Neural crest cell (in vitro differentiated cells): ENCODE measurements at places on chromosomes 5 and 9. TPM values are rescaled to one million over a fixed set of nuclear protein-coding genes. Genes with fewer than 3 reads are reported as not detected.

The ZNF366 gene
- total RNA-seq = not detected in 2 replicates

The SCGB3A1 gene
- total RNA-seq = not detected in 2 replicates

The PLK2 gene
- 15.0 and 25.0 TPM in 2 replicates for total RNA-seq

The PPIC gene
- 0.93 and 1.7 TPM in 2 replicates for total RNA-seq

The PCDHA12 gene
- 5.5 and 6.6 TPM in 2 replicates for total RNA-seq

The C7 gene
- 0.33 TPM in 1 of 2 replicates, not detected in the other for total RNA-seq

The SLC36A3 gene
- not detected in 2 replicates for total RNA-seq

The PCDHGB7 gene
- total RNA-seq = 6.5 and 7.0 TPM in 2 replicates

- DNase-seq = peak; percentile 57
- H3K4me1 ChIP-seq = no peaks in the 10 kb centered on the region
- no peaks in the 10 kb centered on the region for H3K36me3 ChIP-seq
Observed at GRCh38 chr5:152246401-152246800, 158.7 kb downstream of the NMUR2 start.

GRCh38 chr5:5512543-5512942 lies 90.1 kb downstream of the ICE1 start:
- H3K4me3 ChIP-seq = no peak overlapping the region
- H3K27me3 ChIP-seq = peaks cover 2% of the 10 kb centered on the region
- no peak for DNase-seq
- peaks cover 3% of the 10 kb centered on the region for H3K36me3 ChIP-seq

- H3K27me3 ChIP-seq = peaks cover 13% of the 10 kb centered on the region
- no peak overlapping the region for H3K27ac ChIP-seq
- peaks cover 4% of the 10 kb centered on the region for H3K36me3 ChIP-seq
- peak overlapping the region; percentile 91 for H3K4me3 ChIP-seq
- peaks cover 49% of the 10 kb centered on the region for H3K4me1 ChIP-seq
Observed at GRCh38 chr9:95506428-95506677, 10.4 kb downstream of the PTCH1 start.

DNA sequence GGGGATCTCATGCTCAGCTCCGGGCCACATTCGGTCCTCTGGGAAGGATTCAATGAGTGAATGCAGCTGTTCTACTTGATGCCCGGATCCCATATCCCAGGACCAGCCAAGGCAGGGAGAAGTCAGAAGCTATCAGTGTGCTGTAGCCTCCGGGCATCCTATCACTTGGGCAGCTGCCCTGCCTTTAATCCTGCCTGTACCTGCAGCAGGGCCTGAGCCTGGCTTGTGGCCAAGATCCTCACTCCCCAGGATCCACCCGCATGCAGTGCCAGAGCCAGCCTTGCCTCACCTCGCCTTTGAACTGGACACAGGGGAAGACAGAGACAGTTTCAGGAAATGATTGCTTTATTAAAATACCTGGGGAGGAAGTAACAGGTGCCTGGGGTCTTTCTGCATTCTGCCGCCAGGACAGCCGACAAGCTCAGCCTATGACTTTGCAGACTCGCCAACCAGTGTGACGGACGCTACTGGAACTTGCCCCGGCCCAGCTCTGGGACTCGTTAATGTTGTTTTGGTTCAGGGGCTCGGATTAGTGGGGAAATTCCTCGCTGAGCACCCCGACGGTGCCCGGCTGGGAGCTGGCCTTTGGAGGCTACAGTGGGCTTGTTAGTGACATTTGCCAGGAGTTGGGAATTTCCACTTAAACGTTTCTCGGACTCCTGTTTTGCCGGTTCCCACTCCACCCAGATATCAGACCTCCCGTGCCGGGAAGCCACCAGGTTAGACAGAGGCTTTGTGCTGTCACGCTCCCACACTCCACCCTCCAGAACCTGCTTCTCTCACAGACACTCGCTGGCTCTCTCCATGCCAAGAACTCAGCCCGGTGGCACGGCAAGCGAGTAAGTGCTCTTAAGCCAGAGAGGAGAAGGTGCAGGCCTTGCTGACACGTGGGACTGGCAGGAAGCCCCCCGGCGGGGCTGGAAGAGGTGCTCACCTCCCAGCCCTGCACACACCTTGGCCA lies 721 bp downstream of the PTGES start:
- DNase-seq = no peak
- no peak overlapping the region for H3K27ac ChIP-seq
- H3K4me3 ChIP-seq = no peak overlapping the region
- H3K36me3 ChIP-seq = no peaks in the 10 kb centered on the region
- no peaks in the 10 kb centered on the region for H3K27me3 ChIP-seq
- peaks cover 16% of the 10 kb centered on the region for H3K4me1 ChIP-seq

- H3K27ac ChIP-seq = no peak overlapping the region
- DNase-seq = no peak
- H3K4me1 ChIP-seq = no peaks in the 10 kb centered on the region
- no peaks in the 10 kb centered on the region for H3K36me3 ChIP-seq
- H3K4me3 ChIP-seq = no peak overlapping the region
Observed at GRCh38 chr9:94625835-94626234, 13.5 kb downstream of the FBP1 start.

GRCh38 chr9:649128-650074 lies 192.1 kb upstream of the DMRT1 start:
- no peak for DNase-seq
- H3K36me3 ChIP-seq = no peaks in the 10 kb centered on the region
- no peak overlapping the region for H3K4me3 ChIP-seq
- H3K4me1 ChIP-seq = peaks cover 19% of the 10 kb centered on the region
- no peak overlapping the region for H3K27ac ChIP-seq
- no peaks in the 10 kb centered on the region for H3K27me3 ChIP-seq

DNA sequence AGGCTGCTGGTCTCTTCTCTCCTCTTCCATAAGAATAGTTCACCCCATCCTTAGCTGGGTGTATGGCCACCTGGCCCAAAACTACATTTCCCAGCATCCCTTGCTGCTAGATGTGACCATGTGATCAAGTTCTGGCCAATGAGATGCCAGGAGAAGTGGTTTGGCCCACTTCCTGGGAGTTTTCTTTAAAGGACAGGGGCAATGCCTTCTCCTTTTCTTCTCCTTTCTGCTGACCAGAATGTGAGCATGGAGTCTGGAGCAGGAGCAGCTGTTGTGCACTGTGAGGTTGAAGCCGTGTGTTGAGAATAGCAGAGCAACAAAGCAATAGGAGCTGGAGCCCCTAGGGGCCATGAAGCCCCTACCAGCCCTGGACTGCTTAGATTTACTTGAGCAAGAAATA lies 36.8 kb downstream of the C9orf50 start:
- H3K4me3 ChIP-seq = no peak overlapping the region
- H3K4me1 ChIP-seq = peaks cover 41% of the 10 kb centered on the region
- peak; percentile 57 for DNase-seq

DNA sequence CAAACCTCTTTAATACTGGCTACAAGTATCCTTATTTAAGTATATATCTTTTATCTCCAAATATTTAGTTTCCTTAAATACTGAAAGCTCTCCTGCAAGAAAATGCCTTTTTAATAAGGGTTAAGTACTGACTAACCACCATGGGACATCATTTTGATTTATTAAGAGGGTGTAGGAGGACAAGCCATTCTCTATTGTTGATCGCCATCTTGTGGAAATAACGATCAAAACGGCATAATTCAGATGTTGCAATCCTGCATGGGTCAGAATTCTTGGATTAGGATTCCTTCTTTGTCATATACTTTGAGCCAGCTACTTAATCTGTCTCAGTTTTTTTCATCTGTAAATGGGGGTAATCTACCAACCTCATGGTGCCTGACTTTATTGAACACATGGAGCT lies 28.7 kb upstream of the C5orf46 start:
- H3K27me3 ChIP-seq = no peaks in the 10 kb centered on the region
- DNase-seq = no peak
- no peak overlapping the region for H3K4me3 ChIP-seq
- no peaks in the 10 kb centered on the region for H3K4me1 ChIP-seq

- no peak overlapping the region for H3K4me3 ChIP-seq
- H3K27me3 ChIP-seq = no peaks in the 10 kb centered on the region
- H3K36me3 ChIP-seq = peaks cover 15% of the 10 kb centered on the region
- H3K27ac ChIP-seq = no peak overlapping the region
- H3K4me1 ChIP-seq = no peaks in the 10 kb centered on the region
Observed at GRCh38 chr5:118968406-118968911, 19.9 kb downstream of the DTWD2 start.
